CD8-positive, alpha-beta memory T cell (primary cell): ENCODE measurements at places on chromosomes 2 and 18. TPM values are rescaled to one million over a fixed set of nuclear protein-coding genes. Genes with fewer than 3 reads are reported as not detected.

The C2orf81 gene
- 2.6 TPM for polyA plus RNA-seq

The GLI2 gene
- polyA plus RNA-seq, result not detected

The SAG gene
- polyA plus RNA-seq, result not detected

The B4GALT6 gene
- polyA plus RNA-seq, result 0.18 TPM

The CHRNA1 gene
- 0.43 TPM for polyA plus RNA-seq

The ATF2 gene
- 37.3 TPM for polyA plus RNA-seq

The SLC5A7 gene
- polyA plus RNA-seq, result not detected

GRCh38 chr2:53177327-53177726 is 590.3 kb upstream of the CHAC2 start:
- no peak for DNase-seq

- no peak for DNase-seq
Measured at GRCh38 chr2:35731674-35732073, 623.9 kb upstream of the CRIM1 start.

DNA sequence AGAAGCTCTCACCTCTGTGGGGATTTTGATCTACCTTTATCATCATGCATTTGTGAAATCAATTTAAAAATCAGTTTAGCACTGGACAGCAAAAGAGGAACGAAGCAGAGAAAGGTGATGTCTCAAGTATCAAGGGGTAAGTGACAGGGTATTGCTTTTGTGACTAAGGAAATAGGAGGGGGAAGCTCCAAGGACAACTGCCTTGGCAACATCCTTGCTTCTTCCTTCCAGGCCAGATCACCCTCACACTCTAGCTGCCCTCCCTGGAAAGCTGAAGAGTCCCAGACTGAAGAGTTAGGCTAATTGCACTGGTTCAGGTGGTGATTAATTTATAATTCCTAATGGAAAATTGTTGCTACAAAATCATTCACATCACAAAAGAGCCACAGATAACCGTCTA is 859.1 kb upstream of the ACVR2A start:
- no peak for DNase-seq

DNA sequence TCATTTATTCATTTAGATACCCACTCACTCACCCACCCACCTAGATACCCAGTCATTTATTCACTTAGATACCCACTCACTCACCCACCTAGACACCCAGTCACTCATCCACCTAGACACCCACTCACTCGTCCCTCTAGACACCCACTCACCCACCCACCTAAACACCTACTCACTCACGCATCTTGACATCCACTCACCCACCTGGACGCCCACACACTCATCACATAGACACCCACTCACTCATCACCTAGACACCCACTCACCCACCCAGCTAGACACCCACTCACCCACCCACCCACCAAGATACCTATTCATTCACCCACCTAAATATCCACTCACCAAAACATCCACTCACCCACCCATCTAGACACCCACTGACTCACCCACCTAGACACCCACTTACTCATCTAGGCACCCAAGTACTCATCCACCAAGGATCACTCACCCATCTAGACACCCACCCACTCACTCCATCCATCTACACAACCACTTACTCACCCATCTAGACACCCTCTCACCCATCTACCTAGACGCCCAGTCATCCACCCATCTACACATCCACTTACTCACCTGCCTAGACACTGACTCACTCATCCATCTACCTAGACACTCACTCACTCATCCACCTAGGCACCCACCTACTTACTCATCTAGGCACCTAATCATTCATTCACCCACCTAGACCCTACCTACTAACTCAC is 723.7 kb upstream of the RAB6C start:
- DNase-seq, result no peak

DNA sequence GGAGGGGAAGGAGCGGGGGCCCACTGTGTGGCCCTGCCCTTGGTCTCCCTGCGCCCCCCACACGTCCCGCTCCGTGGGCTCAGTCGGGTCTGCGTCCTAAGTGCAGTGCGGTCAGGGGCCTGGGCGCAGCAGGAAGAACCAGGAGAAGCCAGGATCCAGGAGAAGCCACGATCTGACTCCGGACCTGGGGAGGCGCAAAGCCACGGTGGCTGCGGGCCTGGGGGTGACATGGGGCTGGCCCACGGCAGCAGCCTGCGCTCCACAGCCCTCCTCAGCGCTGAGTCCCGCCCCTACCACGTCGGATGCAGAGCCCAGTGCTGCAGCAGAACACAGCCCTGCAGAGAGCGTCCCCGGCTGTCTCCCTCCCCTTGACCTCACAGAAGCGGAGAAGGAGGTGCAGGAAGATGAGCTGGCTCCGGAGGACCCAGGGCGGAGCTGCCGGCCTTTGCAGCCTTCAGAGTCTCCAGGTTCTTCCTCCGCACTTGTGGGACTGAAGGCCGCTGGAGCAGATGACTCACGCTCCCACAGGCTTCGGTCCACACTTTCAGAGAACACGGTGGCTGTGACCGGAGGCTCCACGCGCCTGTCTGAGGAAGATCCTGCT is 589.2 kb upstream of the SALL3 start:
- no peak for DNase-seq

GRCh38 chr2:69926849-69927515 is 12.1 kb downstream of the MXD1 start:
- no peak for DNase-seq

GRCh38 chr2:240326246-240326645 is 109.2 kb upstream of the GPC1 start:
- DNase-seq, result no peak

- no peak for DNase-seq
Measured at GRCh38 chr2:165587335-165587938, 117.9 kb downstream of the CSRNP3 start.

DNA sequence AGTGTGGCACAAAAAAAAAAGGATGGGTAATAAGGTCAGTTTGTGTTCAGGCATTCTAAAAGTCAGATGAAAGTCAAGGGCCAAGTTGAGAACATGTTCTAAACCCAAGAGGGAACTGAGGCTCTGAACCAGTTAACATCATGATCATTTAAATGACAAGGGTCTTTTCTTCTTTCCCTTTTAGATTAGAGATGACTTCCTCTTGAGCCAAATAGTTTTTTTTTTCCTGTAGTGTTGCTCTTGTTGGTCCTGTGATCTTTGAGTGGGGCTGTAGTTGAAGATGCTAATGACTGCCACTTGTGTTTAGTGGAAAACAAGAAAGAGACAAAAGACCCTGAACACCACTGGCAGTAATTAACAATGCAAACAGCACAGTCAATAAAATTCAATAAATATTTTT is 482.7 kb upstream of the SYT4 start:
- no peak for DNase-seq

GRCh38 chr18:58966704-58967103 is 102.0 kb downstream of the ZNF532 start:
- no peak for DNase-seq

DNA sequence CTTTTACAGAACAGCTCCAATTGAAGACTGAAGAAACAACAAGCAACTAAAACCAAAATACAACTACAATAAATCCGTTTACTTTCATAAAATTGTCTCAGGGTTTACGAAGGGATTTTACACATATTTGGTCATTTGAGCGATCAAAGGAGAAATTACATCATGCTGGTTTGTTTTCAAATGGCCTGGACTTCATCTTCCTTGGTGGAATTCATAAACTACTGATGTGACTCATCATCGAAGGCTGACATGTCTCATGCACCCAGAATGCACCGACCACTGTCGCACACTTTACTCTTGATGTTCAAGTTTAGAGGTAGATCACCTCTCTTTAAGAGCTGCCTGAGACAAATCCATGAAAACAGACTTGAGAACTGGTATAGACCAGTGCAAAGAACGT is 25.6 kb upstream of the PMAIP1 start:
- DNase-seq, result no peak

- DNase-seq, result no peak
Measured at GRCh38 chr2:201980389-201980821, 53.2 kb upstream of the FZD7 start.

GRCh38 chr2:177754492-177754873 is 318.1 kb downstream of the PDE11A start:
- no peak for DNase-seq

- DNase-seq, result no peak
Measured at GRCh38 chr2:239805414-239805813, 219.7 kb downstream of the NDUFA10 start.

DNA sequence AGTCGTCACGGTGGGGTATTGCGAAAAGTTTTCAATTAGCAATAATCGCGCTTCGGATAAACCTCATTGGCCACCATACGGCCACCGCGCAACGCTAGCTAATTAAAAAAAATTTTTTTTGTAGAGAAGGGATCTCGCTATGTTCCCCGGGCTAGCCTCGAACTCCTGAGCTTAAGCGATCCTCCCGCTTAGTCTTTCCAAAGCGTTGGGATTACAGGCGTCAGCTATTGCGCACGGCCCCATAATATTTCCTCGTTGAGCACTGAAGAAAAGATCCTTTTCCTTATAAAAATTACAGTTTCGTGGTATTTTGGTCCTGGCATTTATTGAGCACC is 759 bp upstream of the ACTR1B start:
- DNase-seq, result no peak

- DNase-seq, result no peak
Measured at GRCh38 chr18:28189400-28190239, 12.7 kb upstream of the CDH2 start.

DNA sequence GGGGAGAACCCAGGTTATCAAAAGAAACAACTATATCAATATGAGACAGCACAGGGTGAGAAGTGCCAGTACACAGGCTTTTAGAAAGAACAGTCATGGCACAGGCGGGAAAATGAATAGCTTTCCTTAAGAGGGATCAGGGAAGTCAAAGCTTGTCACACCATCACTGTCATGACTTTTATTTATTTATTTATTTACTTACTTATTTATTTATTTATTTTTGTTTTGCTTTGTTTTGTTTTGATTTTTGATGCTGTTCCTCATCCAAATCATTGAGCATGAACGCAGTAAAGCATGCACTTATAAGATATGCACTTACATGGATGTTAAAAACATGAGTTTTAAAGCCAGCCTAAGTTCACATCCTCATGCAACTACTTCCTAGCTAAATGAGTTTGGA is 19.3 kb upstream of the CRIM1 start:
- no peak for DNase-seq

- no peak for DNase-seq
Measured at GRCh38 chr2:100011272-100011731, 131.1 kb downstream of the AFF3 start.

- DNase-seq, result no peak
Measured at GRCh38 chr2:23294238-23294637, 90.7 kb upstream of the KLHL29 start.

GRCh38 chr18:61245276-61245675 is 88.0 kb upstream of the CDH20 start:
- DNase-seq, result no peak

- no peak for DNase-seq
Measured at GRCh38 chr18:13583576-13584550, 142.5 kb downstream of the FAM210A start.

DNA sequence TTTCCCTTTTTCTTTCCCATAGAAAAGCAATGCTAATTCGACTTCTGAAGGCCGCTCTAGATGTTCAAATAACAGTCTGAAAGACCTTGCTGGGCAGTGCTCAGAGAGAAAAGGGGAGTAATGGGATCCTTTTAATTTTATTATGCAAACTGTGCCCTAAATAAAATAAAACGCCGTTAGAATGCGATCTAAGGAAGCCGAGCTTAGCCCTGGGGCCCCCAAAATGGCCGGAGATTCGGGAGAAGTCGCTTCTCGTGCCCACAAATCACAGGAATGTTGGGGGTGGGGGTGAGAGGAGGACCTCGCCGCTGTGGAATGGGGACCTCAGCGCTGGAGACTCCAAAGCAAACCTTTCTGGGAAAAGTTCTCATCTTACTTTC is 8.4 kb upstream of the POU3F3 start:
- no peak for DNase-seq

- DNase-seq, result no peak
Measured at GRCh38 chr2:143645921-143646645, 516.9 kb downstream of the ARHGAP15 start.

- DNase-seq, result no peak
Measured at GRCh38 chr2:45898819-45899218, 247.3 kb downstream of the PRKCE start.

DNA sequence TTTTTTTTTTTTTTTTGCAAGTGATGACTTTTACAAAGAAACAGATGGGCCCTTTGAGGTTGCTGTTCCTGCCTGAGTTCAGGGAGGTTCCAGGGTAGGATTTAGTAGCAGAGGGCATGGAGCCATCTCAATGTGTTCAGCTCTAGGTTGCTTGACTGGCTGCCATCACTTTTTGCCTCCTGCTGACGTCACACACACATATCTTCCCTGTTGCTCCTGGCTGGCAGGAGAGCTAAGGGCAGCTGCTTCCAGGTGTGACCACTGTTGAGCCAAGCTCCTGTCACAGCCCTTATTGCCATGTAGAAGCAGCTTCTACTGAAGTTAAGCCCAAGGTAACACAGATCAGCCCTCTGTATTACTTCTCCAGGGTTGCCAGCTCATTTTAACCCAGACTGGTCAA is 394.2 kb upstream of the SPRED2 start:
- no peak for DNase-seq

GRCh38 chr18:23154030-23154429 is 18.7 kb downstream of the CABLES1 start:
- DNase-seq, result no peak

DNA sequence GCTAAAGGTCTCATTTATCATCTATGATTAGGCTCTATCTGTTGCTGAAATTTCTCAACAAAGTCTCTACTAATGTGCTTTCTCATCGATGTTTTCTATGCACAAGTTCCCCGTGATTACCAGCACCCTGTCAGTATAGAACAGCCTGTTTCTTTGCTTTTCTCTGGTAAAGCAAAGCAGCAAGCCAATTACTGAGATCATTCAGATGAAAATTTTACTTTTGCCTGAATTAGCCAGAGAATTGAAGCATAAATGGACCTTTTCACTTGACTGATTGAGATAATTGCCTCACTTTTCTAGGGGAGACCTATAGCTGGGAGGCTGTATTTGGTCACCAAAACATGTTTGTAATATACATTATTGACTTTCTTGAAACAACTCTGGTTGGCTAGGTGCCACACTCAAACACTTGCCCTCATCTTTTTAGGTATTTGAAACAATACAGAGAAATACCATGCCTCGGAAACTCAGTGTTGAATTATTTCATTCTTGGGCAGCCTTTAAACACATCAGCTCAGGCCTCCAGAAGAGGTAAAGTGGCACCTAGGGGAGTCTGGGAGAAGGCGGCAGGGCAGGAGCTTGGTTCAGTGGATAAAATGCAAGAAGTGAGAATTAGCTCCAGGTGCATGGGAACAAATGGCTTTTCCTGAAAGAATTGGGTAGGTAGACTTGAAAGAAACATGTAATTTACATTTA is 96.2 kb downstream of the GALNT3 start:
- no peak for DNase-seq

- no peak for DNase-seq
Measured at GRCh38 chr2:152617456-152618192, 99.6 kb downstream of the PRPF40A start.

DNA sequence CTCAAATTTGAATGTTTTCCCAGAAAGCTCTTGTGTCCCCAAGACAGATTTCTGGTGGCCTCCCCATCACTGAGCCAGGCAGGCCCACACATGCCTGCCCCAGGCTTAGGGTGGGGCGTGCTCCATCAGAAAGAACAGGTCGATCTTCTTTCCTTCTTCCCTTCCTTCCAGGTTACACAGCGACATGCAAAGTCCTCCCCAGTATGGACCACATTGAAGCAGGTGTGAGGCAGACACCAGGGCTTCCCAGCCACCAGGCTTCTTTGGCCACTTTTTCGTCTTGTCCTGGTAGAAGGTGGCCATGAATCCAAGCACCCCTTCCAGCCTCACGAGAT is 41.4 kb upstream of the LAPTM4A start:
- no peak for DNase-seq
